ENCODE measurements at places on chromosomes 16 and 17.

DNA sequence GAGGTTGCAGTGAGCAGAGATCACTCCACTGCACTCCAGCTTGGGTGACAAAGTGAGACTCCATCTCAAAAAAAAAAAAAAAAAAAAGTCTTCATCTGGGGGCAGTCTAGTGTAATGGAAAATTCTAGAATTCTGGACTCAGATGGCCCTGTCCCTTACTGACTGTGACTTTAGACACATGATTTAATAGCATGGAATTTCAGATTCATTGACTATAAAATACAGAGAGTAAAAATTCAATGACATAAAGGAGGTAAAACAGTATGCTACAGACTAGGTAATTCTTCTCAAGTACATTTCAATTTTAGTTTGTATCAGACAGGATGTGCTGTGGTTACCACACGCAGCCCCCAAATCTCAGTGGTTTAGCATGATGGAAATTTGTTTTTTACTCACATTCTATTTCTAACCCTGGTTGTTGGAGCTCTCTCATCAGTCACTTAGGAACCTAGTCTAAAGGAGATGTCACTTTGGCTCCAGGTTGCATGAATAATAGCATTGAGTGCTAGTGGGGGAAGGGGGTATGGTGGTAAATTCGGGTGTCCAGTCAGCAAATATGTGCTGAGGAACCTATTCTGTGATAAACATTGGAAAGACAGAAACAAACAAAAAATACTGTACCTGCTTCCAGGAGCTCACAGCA, 444.0 kb downstream of the XYLT1 start:
- DNase-seq = no peak

DNA sequence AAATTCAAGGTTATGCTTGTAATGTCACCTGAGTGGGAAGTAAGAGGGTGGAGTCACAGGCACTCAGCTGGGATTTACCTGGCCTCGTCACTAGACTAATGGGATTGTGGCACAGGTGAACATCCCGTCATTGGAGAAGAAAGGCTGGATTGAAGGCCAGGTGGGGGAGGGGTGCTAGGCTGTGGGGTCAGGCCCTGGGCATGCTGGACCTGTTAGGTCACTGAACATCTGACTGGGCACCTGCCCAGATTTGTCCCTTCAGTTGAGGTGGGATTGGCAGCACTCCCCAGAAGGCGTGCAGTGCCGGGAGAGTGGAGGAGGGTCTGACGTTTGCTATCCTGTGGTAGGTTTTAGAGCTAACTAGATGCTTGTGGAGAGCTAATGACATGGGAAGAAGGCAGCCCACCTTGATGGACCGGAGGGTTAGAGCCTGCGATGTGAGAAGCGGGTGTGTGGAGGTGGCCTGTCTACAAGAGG, 161.5 kb upstream of the ZNF267 start:
- no peak for DNase-seq

- peak; percentile 87 for DNase-seq
These were observed 36.6 kb downstream of the ARHGAP23 start for GRCh38 chr17:38464723-38465390.

- no peak for DNase-seq
These were observed 3.9 kb upstream of the KRTAP4-3 start for GRCh38 chr17:41171886-41172285.

DNA sequence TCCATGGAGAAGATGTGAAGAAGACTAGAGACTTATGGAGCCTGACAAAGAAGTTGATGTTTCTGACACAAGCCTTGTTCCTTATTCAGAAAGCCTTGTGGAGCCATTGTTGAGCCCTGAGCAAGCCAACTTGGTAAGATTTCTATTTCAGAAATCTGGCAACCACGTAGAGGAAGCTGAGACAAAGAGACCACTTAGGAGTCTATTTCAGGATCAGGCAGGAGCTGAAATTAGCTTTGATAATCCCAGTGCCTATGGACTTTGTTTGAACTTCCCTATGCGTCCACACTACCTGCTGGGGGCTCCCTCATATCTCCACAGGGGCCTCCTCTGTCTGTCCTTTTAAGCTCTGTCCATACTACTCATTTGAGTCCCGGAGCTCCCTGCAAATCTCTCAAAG, 540.0 kb upstream of the GOT2 start:
- DNase-seq = no peak

- DNase-seq = peak; percentile 14
These were observed 853.9 kb upstream of the EEF2KMT start for GRCh38 chr16:5951486-5951885.

GRCh38 chr16:17348042-17348783, 122.5 kb downstream of the XYLT1 start:
- no peak for DNase-seq

DNA sequence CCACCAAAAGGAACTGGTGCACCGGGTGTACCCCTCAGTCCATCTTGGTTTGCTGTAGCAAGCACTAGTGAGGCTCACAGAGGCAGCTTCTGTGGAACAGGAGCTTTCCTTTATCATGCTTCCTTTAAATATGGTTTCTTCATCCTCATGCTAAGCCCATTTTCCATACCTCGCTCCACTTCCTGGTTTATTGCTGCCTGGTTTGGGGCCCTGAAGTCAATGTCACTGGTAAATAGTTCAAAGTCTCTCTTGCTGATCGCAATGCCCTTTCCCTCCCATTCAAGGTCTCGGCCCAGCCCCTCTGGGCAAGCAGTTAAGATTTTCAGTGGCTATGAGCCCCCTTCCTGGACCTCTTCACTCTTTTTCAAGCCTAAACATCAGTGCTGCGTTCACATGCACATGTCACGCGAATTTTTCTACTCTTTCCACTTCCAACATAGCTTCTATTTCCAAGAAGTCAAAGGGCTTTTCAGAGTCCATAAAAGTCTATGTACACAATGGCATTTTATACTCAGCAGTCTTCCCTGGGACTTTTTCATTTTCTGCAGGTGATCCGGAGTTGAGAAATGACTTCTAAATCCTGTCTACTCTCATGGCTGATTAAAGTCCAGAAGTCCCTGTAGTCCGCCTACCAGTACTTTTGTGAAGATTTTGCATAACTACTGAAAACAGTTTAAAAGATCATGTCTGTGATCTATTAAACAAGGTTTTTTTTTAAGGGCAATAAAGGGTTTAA, 323.8 kb upstream of the ZFHX3 start:
- no peak for DNase-seq

DNA sequence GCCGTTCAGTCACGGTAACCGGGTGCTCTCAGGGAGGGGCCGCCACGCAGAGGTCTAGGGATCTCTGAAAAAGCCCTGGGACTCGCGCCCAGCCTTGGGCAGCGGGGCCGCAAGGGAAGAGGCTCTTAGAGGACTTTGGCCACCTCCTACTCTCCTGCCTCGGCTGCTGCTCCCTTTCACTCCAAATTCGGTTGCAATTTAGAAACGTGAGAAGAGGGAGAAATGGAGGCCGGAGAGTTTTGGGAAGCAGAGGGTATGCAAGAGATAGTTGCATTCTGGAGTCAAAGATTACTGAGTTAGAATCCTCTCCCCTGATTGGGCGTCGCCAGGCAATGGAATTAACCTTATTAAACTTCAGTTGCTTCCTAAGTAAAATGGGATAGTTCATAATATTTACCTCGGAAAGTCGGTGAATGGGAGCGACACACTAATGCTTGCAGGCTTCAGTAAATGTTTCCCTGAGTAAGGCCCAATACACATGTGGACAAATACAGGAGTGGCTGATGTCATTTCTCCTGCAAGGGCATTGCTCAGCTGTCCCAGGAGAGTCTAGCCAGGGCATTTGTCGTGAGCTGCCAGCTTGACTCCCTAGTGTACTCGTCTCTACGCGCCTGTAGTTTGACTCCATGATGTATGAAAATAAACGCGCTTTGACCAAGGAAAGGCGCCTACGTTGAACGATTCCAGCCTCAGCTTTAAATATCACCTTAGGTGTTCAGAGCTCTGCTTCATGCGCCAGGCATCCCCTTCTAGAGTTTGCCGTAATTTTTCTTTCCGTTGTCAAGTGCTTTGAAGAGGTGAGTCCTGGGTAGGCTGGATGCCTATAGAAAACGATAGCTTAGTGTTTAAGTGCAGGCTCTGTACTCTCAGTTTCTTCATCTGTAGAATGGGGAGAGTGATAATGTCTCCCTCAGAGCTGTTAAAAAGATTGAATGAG, 667 bp downstream of the OGFOD1 start:
- peak; percentile 36 for DNase-seq

DNA sequence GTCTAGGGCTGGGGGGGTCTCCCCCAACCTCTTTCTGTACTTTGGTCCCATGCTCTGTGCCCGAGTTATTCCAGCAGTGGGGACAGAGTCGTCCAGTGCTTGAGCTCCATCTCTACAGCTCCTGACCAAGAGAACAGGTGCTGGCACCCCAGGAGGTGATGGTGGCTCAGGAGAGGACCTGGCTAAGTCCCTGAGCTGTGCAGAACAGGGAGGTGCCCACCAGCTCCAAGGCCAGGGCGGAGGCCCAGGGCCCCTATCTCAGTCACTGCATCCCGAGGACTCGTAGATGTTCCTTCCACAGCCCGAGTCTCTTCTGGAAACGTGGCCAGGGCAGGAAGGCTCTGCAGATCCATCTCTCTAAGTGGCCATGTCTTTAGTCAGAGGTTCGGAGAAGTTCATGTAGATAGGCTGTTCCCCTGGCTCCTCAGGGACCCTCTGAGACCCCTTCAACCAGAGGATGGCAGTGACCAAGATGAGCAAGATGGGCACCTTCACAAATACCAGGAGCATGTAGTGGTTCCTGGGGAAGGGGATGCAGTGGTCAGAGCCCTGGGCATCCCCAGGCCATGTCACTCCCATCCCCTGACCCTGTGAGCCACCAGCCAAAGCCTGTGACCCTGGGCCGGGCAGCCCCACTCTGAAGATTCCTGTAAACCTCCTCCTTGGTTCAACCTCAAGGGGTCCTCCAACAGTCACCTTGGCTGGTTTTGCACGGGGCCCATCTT, 8.7 kb downstream of the CD300LB start:
- DNase-seq = no peak

- DNase-seq = no peak
These were observed 76.3 kb downstream of the USP32 start for GRCh38 chr17:60315650-60316049.

GRCh38 chr16:64312980-64313379, 808.9 kb downstream of the CDH11 start:
- no peak for DNase-seq

- DNase-seq = no peak
These were observed 11.6 kb downstream of the ZNF423 start for GRCh38 chr16:49844359-49844758.

DNA sequence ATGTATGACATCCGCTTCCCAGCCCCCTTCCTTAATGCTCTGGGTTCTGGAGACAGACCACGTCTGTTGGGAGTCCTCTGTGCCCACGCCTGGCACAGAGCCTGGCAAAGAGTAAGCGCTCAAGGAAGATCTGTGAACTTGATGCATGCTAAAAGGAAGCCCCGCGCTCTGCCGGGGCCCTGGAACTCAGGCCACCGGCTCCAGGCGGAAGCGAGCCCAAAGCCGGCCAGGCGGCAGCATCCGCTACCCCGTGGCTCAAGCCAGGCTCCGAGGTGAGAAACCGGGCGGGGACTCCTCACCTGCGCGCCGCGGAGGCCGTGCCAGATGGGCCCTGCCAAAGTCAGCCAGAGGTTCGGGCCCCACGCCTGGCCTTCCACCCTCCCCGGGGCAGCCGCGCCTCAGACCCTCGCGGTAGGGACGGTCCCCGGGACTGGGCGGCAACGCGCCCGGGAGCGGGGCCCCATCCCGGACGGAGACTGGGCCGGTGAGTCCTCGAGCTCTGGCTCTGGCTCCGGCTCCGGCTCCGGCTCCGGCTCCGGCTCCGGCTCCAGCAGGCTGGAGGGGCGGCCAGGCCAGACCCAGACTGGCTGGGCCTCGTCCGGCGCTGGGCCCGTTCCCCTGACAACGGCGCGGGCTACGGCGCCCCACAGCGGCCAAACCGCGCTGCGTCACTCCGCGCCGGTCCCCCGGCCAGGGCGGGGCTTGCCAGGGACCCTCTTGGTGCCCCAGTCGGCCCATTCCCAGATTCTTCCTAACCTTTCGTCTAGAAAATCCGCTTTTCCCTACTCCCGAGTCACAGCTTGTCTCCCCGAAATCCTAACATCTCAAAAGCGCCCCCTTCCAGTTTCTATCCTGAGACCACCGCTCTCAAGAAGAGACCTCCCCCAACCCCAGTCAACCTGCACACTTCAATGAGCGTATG, at the start of gene ZDHHC1:
Gene ZDHHC1, minus strand, starts transcription at position 606 of the 922 bp plus-strand sequence. CDS start 8,702 bp downstream, outside the sequence.
- peak; percentile 65 for DNase-seq

GRCh38 chr17:58447039-58447975, 30.0 kb upstream of the RNF43 start:
- DNase-seq = peak; percentile 58

DNA sequence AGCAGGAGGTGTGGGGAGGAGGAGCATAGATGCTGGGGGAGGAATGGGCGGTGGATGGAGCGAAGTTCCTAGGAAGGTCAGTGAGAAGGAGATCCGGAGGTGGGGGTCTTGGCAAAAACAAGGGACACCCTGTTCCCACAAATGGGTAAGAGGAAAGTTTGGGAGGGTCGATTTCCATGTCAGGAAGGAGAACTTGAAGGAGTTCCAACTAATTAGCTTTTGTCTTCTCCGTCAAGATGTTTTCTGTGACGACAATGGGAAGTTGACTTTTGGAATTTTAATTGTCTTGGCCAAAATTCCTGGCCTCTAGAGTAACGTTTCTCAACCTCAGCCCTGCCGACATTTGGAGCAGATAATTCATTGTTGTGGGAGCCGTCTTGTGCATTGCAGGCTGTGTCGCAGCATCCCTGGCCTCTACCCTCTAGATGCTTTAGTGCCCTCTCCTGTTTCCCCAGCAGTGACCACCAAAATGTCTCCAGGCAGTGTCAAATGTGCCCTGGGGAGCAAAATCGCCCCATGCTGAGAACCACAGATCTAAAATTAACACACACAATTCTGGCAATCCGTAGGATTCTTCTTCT, 97.1 kb downstream of the PITPNC1 start:
- DNase-seq = no peak

DNA sequence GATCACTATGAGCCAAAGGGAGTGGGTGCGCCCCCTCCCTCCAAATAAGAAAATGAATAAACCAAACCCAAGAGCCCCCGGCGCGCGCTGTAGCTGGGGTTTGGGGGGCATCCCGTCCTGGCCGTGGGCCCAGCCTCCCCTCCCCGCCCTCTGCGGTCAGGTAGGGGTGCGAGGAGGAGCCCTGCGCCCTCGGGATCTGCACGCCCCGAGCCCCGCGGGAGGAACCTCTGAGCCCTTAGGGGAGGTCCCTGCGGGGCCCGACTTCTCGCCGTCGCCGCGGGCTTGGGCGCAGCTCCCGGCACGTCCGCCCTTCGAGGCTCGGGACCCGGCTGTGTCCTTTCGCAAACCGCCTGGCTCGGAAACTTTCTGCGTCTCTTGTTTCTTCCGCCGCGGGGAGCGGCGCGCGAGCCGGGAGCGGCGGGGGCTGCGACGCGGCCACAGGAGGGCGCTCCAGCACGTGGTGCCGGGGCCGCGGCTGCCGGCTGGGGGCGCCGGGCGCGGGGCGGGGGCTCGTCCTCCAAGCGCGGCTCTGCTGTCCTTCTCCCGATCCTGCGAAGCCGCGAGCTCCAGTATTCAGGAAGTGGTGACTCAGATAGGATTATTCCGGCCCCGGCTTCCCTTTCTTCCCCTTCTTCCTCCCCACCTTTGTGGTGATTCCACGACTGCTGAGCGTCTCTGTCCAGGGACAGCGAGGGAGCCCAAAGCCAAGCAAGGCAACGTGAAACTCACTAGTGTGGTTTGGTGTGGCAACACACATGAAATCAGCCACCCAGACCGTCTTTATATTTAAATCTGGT, 1.6 kb downstream of the PITPNC1 start:
- peak; percentile 74 for DNase-seq

- no peak for DNase-seq
These were observed 288 bp upstream of the KRT34 start for GRCh38 chr17:41382394-41382793.

GRCh38 chr17:76940738-76941350, 72.6 kb downstream of the MGAT5B start:
- no peak for DNase-seq

Measured in Caki2 (cell line).